ENCODE measurements at places on chromosomes 6 and 20. TPM values are rescaled to one million over a fixed set of nuclear protein-coding genes. Genes with fewer than 3 reads are reported as not detected.
A peak's percentile ranks its signal among the peaks of the same experiment; 100 is the strongest.

The PTGIS gene
- 57.8 TPM for total RNA-seq

The KCNK5 gene
- 9.8 TPM for total RNA-seq

- no peak for DNase-seq
Measured at GRCh38 chr6:87919001-87919400, 128.6 kb upstream of the SPACA1 start.

The LBP gene
- total RNA-seq: 0.83 TPM

GRCh38 chr6:158405933-158406332 is 93.7 kb downstream of the TULP4 start:
- no peak for DNase-seq

DNA sequence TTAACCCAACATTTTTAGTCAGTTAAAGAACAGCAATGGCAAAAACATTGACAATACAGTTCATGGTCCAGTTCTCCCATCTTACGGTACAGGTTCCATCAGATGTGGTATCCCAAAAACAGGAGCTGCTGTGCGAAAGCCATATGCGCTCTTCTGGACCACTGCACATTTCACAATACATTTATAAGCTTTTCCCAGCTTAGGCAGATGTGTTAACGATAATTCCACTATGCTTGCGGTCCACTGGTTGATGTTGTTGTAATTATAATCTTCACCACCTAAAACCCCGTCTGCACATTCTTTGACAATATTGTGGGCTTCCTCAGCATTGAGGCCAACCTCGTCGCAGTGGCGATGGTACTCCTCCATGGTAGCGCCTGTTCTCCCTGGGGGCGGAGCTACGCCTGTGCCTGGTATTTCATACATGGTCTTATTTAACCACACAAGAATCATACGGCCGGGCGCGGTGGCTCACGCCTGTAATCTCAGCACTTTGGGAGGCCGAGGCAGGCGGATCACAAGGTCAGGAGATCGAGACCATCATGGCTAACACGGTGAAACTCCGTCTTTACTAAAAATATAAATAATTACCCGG is 52.0 kb downstream of the BFSP1 start:
- DNase-seq: no peak

- DNase-seq: peak; percentile 81
Measured at GRCh38 chr6:42142118-42142835, at the start of gene C6orf132. TSS of gene C6orf132 (minus strand) at chr6:42142620. CDS start at chr6:42142444, 176 bp downstream.

- no peak for DNase-seq
Measured at GRCh38 chr6:82182756-82183155, 64.8 kb downstream of the IBTK start.

DNA sequence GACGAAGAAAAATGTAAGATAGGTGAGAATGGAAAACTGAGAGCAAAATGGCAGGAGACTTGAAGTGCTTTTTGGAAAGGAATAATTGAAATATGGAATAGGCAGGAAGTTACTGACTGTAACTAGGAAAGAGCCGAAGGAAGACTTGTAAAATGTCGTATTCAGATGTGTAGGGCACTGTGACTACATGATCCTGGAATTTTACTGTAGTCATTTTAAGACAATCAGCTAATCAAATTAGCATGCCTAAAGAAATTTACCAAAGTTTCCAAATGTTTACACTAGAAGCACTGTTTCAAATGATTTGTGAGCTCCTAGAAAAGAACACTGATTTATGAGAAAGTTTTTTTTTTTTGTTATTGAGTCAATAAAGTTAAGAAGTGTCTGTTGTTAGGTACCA is 21.2 kb upstream of the ADIG start:
- no peak for DNase-seq

DNA sequence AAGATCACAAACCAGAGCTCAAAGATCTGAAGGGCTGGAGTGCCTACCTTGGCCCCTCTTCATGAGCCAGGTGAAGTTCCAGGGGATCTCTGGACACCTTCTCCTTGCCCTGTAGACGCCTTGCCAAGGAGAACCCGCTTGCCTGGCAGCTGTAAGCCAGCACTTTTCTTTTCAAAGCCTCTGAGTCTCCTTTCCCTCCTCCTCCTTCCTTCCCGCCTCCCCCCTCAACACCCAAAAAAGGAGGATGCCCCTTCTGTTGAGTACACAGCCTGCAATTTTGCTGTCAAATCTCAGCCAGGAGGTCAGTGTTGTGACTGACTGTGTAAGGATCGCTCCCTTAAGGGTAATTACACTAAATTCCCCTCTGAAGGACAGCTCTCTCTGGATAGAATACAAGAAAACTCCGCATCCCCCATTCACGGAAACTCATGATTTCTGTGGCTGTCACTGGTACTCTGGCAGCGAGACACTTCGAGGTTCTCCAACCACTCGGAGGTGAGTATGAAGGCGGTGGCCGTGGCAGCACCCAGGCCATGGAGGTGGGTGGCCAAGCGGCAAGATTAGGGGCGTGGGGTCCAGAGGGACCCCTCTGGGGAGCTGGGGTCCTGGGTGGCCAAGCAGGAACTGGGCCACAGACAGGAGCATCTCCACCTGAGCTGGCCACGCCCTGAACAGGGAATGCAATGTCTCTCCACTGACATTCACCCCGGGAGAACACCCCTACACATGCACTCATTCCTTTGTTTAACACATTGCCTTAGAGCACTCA is 23.2 kb upstream of the FOXP4 start:
- no peak for DNase-seq

The PGBD1 gene
- 3.1 TPM for total RNA-seq

The AMD1 gene
- total RNA-seq: 63.6 TPM

DNA sequence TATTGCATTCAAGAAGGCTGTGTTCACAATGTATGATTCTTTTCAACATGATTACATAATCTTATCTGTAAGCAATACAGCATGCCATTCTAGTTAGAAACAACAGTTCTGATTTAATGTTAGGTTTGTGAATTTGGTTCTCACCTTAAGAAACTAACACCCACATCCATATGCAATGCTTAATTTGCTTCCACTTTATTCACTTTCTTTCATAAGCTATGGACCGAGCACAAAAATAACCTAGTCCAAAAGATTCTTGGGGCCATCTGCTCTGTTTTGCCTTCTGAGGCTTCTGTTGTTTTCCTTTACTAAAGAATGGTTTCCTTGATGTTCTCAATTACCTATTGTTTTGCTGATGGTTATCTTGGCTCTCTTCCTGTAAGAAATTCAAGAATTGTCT is 258.2 kb downstream of the EYS start:
- no peak for DNase-seq

DNA sequence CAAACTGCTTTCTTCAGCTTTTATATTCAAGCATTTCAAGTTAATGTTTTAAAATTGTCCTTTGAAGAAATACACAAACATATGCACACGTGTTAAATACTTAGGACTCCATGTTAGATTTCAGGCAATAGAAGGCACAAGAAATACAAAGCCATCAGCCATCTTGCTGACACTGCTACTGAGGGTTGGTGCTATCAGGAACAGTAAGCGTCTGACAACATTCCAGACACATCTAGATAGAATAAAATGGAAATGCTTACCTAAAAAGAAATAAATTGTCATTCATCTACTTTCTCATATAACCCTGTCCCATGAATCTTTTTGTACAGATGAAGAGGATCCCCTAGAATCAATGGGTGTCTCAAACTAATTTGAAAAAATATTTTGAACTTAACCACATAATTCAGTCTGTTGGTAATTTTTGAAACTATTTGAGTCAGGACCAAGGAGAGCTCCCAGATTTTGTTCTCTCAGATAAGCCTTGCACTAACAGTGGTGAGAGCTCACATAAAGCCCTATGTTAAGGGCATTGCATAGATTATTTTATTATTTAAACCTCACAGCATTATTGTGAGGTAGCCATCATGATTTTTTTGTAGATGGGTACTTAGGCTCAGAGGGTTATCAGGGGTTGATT is 631.1 kb upstream of the POU3F2 start:
- DNase-seq: no peak

DNA sequence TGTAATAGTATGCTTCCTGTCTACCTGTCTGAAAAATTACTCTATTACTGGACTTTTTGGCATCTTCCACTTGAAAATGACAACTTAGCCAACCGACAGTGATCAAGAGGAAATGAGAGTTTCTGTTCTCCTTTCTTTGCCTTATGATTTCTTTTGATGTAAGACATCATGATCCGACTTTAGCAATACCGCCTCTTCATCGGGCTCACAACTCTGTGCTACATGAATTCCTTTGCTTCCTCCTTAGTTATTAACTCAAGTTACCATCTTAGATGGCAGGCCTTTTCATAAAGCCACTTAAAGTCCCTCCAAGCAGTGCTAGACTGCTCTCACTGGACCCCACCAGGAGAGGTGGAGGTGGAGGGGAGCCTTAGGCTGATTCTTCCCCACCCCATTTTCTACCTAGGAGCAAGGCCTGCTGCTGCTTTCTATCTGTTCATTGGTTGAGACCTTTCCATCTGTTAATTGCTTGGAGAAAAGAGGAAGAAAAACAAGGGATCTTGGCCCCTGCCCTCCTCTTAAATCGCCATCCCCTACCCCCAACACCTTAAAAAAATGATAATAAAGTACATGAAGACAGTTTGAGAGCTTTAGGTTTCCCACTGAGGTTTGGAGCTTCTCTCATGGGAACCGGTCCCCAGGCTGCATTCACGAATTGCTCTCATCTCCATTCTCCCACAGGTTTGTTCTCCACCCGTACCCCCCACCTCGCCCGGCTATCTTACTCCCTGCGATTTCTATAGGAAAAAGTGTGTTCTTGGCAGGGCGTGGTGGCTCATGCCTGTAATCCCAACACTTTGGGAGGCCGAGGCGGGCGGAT is 21.6 kb upstream of the MCM3 start:
- DNase-seq: no peak

DNA sequence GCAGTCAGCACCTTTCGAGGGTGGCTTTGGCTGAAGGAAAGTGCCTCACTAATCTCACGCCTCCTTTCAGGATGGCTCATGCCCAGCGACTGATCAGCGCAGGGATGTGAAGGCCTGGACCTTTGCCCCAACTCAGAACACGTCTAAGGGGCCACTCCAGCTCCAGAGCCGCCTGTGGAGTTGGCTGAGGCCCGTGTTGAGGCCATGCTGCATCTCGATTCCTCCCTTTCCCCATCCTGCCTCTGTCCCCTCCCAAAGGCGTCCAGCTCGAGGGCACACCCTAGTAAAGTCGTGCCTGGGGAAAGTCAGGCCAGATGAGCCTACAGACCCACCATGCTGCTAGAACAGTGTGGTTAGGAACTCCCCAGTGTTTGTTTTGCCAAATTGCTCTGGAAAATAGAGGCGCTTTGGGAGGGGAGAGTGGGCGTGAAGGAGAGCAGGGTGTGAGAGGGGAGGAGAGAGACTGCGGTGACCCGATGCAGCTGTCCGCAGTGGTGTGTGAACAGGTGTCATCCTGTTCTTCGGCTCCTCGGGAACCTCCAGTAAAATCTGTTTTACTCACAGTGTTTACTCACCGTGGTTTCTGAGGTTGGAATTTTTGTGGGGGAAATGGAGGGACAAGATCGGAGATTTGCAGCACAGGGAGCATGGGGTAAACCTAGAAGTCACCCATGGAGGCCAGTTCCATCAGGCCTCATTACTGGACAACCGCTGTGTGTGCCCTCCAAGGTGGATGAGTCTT is 85.0 kb upstream of the PMEPA1 start:
- no peak for DNase-seq

DNA sequence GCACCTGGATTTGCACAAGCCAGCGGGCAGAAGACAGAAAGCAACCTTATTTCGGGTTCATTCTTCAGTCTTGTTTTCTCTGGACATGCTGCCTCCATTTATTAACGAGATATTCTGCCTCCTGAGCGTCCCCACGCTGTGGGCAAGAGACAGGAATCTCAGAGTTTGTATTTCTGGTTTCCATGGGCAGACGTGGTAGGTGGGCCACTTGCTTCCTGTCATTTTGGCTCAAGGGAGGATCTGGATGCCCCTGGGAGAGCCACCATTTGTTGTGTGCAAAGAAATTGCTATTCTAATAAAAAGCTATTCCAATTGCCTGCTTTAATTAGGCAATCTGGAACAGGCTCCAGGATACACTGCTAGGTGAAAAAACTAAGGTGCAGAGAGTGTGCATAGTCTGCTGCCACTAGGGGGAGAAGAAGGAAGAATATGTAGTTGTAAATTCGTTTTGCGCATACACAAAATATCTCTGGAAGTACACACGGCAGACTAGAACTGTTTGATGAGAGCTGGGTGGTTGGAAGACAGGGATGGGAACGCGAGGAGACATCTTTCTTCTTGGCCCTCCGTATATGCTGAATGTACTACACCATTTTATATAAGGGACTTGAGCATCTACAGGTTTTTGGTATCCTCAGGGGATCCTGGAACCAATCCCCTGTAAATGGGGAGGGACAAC is 30.1 kb upstream of the SLC16A10 start:
- no peak for DNase-seq

DNA sequence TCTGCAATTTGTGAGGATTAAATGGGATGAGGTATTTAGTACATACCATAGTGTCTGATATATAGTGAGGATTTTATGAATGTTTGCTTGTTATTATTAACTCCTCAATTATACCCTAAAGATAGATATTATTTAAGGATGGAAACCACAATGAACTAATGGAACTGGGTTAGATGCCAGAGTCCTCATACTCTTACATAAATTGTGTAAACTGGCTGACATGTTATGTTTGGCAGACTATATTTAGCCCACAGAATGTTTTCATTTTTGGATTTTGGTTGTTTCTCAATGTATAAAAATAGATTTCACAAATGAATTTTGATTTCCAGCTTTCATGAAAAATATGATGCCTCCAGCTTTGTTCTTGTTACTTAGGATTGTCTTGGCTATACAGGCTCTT is 37.6 kb downstream of the HTR1B start:
- no peak for DNase-seq

DNA sequence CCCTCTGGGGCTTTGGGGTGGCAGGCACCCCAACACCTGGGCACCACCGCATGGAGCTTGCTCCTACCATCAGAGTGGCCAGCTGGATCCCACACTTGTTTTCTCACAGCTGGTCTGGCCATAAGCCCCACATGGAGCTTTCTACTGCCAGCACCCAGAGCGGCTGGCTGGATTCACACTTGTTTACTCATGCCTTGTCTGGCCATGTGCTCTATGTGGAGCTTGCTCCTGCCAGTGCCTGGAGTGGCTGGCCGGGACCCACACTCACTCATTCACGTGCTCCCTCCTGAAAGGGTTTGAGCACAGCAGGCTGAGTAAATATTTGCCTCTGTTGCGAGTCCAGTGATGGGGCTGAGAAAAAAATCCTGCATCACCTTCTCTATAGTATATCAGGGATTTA is 487.0 kb downstream of the CD109 start:
- no peak for DNase-seq

The SPINT4 gene
- total RNA-seq: not detected

GRCh38 chr6:67653561-67653960 is 981.5 kb upstream of the ADGRB3 start:
- no peak for DNase-seq

- DNase-seq: no peak
Measured at GRCh38 chr6:27026361-27026760, 221.1 kb upstream of the PRSS16 start.

- DNase-seq: no peak
Measured at GRCh38 chr6:139355172-139355571, 19.3 kb downstream of the CITED2 start.

GRCh38 chr6:107132330-107132954 is 17.1 kb upstream of the BEND3 start:
- DNase-seq: no peak

DNA sequence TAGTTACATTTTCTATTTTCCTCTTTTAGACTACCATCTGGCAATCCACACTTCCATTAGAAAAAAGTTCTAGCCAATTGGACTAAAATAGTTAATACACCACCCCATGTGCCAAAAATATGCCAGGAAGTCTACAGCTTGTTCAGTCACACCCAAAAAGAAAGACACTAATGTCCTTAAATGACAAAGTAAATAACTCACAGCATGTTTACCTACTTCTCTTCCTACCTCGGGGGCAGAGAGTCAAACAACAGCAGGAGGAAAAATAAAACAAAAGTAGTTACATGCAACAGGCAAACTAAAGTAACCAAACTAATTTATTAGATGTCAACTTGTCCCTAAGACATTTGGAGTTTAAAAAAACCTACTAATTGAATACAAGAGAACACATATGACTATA is 57.0 kb downstream of the UBE3D start:
- no peak for DNase-seq

Measured in ureter (tissue), 1 donor.